ENCODE measurements at places on chromosomes 6 and 20. TPM values are rescaled to one million over a fixed set of nuclear protein-coding genes. Genes with fewer than 3 reads are reported as not detected.
A peak's percentile ranks its signal among the peaks of the same experiment; 100 is the strongest.

DNA sequence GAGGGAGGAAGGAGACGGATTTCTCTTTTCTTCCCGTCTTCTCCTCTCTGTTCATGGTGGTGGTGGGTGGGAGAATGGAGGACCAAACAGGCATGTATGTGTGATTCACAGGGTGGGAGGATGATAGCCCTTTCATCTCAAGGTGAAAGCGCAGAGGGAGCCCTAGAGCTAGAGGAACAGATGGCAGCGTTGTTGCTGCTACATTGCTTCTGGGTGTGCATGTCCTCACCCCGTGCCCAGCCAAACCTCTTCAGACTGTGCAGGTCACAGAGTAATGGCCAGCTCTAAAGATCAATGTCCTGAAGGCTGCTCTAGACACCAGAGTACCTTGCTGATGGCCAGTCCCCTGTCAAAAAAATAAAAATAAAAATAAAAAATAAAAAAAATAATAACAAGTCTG is 301.8 kb downstream of the TBC1D7 start:
- no peak overlapping the region for H3K27ac ChIP-seq
- no peaks in the 10 kb centered on the region for H3K4me1 ChIP-seq
- no peak overlapping the region for H3K4me3 ChIP-seq

DNA sequence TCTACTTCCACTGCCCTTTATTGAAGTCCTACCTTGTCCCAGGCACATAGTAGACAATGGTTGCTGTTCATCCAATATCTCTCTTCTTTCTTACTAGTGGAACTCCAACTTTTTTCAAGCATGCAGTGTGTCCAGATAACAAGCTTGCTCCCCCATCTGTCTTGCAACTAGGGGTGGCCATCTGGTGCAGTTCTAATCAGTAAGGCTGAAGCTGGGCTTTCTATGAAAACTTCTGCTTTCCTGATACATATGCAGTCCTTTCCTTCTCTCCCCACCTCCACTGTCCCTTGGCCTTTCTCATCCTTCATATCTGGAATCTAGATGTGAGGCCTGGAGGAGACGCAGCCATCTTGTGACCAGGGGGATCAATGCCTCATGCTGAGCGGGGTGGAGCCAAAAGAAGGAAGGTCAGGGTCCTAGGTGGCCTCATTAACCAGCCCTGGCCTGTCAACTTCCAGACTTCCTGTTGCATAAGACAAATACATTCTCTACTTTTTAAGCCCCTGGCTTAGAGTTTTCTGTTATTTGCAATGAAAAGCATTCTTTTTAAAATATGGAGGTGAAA is 59.6 kb upstream of the ZFP64 start:
- H3K27me3 ChIP-seq, result no peaks in the 10 kb centered on the region
- no peaks in the 10 kb centered on the region for H3K36me3 ChIP-seq
- H3K4me3 ChIP-seq, result no peak overlapping the region
- H3K27ac ChIP-seq, result no peak overlapping the region

DNA sequence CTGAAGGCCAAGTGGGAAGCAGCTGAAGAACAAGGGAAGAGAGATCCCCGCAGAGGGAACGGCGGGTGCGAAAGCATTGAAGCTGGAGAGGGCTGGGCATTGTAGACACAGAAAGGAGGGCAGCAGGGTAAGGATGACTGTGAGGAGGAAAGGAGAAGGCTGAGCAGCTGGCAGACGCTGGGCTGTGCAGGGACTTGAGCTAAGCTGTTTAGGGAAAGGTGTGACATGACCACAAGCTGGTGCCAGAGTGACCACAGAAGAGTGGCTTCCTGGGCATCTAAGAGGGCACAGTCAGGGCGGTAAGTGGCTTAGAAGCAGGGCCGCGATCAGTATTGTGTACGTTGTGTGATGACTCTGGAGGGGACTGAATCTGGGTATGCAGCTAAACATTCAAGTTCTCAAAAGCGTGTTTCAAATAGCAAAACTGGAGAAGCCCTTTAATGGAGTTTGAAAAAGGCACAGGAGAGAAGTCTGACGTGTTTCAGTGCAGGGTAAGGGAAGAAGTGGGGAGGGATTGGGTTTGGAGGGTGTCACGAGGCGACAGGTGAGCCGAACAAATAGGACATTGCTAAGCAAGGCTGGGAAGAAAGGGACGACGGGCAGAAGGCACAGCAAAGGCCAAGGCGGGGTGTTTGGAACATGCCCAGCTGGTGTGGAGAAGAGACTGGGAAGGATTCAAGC is 46.1 kb upstream of the ARFGEF2 start:
- H3K4me3 ChIP-seq, result no peak overlapping the region
- no peaks in the 10 kb centered on the region for H3K36me3 ChIP-seq
- DNase-seq, result no peak
- no peaks in the 10 kb centered on the region for H3K27me3 ChIP-seq

GRCh38 chr20:17698384-17698783 is 1.4 kb upstream of the BANF2 start:
- no peak overlapping the region for H3K27ac ChIP-seq
- no peak overlapping the region for H3K4me3 ChIP-seq

- H3K27me3 ChIP-seq, result no peaks in the 10 kb centered on the region
- no peaks in the 10 kb centered on the region for H3K4me1 ChIP-seq
- H3K27ac ChIP-seq, result no peak overlapping the region
- H3K4me3 ChIP-seq, result no peak overlapping the region
- DNase-seq, result no peak
- no peaks in the 10 kb centered on the region for H3K36me3 ChIP-seq
Observed at GRCh38 chr20:56579301-56579710, 46.3 kb downstream of the FAM209B start.

- DNase-seq, result no peak
- no peak overlapping the region for H3K27ac ChIP-seq
- H3K27me3 ChIP-seq, result no peaks in the 10 kb centered on the region
- H3K4me1 ChIP-seq, result no peaks in the 10 kb centered on the region
- no peak overlapping the region for H3K4me3 ChIP-seq
- H3K36me3 ChIP-seq, result no peaks in the 10 kb centered on the region
Observed at GRCh38 chr6:112781241-112781640, 434.1 kb downstream of the RFPL4B start.

DNA sequence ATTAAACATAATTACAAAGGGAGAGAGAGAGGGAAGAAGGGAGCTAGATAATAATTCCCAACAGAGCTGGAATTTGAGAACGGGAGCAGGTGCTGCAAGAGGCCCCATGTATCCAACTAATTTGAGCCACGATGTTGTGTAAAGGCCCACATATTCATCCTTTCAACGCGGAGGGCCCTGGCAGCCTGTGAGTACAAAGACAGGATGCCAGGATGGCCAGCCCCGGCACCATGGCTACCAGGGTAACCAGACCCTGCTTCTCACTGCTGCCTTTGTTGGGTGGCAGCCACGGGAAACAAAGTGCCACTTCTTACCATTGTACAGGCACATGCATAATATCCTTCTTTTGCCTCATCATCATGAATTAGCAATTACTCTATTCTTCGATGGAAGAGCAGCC is 492.0 kb upstream of the NRSN1 start:
- H3K27ac ChIP-seq, result no peak overlapping the region
- no peaks in the 10 kb centered on the region for H3K36me3 ChIP-seq
- DNase-seq, result no peak
- no peaks in the 10 kb centered on the region for H3K4me1 ChIP-seq
- no peak overlapping the region for H3K4me3 ChIP-seq

- no peak overlapping the region for H3K27ac ChIP-seq
- no peaks in the 10 kb centered on the region for H3K27me3 ChIP-seq
- H3K4me1 ChIP-seq, result no peaks in the 10 kb centered on the region
- no peaks in the 10 kb centered on the region for H3K36me3 ChIP-seq
- no peak overlapping the region for H3K4me3 ChIP-seq
Observed at GRCh38 chr6:82603871-82604270, 240.3 kb downstream of the TPBG start.

DNA sequence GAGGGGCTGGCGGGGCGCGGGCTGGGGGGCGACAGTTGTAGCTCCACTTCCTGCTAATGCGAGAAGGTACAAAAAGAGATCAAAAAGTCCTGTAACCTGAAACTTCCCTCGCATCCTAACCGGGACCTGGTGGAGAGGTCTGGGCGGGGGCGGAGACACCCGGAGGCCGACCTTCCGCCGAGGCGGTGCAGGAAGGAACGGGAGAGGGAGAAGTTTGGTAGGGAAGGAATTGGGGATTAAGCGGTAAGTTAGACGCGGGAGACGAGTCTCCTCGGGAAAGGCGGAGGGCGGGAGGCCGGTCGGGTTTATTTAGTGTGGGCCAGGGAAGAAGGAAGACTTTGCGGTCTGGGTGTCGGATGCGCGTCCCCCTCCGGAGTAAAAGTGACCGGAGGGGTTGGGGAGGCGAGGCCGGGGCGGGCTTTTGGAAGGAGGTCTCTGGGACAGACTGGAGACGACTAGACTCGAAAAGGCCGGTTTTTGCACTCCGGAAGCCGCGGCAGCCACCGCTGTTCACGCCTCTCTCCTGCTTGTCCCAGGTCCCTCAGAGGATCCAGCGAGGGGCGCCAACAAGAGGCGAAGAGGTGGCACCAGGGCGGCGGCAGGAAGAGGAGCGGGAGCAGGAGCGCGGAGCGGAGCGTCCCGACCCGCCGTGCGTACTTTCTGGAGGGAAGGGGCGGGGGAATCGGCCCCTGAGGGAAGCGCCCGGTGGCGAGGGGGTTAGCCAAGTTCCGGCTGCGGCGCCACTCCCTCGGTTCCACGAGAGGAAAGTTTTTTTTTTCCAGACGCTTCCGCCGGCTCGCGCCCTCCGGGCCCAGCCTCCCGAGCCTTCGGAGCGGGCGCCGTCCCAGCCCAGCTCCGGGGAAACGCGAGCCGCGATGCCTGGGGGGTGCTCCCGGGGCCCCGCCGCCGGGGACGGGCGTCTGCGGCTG is 734 bp downstream of the TPBG start:
- H3K4me3 ChIP-seq, result peak overlapping the region; percentile 58
- peaks cover 9% of the 10 kb centered on the region for H3K27me3 ChIP-seq
- H3K4me1 ChIP-seq, result peaks cover 17% of the 10 kb centered on the region
- peak; percentile 31 for DNase-seq
- no peak overlapping the region for H3K27ac ChIP-seq

- peaks cover 3% of the 10 kb centered on the region for H3K36me3 ChIP-seq
- no peaks in the 10 kb centered on the region for H3K27me3 ChIP-seq
- no peaks in the 10 kb centered on the region for H3K4me1 ChIP-seq
- no peak overlapping the region for H3K27ac ChIP-seq
- no peak for DNase-seq
Observed at GRCh38 chr6:33732817-33733708, 13.6 kb downstream of the IP6K3 start.

DNA sequence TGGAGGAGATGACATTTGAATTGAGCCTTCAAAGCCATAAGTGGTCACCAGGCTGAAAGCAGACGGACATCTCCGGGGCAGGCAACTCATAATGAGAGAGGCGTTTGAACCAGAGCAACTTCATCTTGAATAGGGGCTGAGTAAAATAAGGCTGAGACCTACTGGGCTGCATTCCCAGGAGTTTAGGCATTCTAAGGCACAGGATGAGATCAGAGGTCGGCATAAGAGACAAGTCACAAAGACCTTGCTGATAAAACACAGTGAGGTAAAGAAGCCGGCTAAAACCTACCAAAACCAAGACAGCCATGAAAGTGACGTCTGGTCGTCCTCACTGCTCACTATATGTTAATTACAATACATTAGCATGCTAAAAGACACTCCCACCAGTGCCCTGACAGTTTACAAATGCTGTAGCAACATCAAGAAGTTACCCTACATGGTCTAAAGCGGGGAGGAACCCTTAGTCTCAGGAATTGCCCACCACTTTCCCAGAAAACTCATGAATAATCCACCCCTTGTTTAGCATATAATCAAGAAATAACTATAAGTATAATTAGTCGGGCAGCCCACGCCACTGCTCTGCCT is 194.7 kb upstream of the SOX4 start:
- DNase-seq, result no peak
- H3K27me3 ChIP-seq, result no peaks in the 10 kb centered on the region
- H3K36me3 ChIP-seq, result no peaks in the 10 kb centered on the region
- H3K27ac ChIP-seq, result no peak overlapping the region

VARS1 gene
- total RNA-seq, result 58.1 TPM

MAP3K5 gene
- 7.8 TPM for total RNA-seq

PCIF1 gene
- 11.0 TPM for total RNA-seq

CCR6 gene
- 0.58 TPM for total RNA-seq
